ENCODE measurements at places on chromosomes 5 and 9. TPM values are rescaled to one million over a fixed set of nuclear protein-coding genes. Genes with fewer than 3 reads are reported as not detected.

Gene FCN2
- not detected for total RNA-seq

Gene TSLP
- total RNA-seq, result 0.45 TPM

Gene SERF1A
- total RNA-seq, result 8.9 TPM

Gene RASA1
- 28.8 TPM for total RNA-seq

Gene STK32A
- total RNA-seq, result 0.10 TPM

Gene GPR151
- not detected for total RNA-seq

GRCh38 chr5:140591747-140592372 is 27.2 kb downstream of the SLC35A4 start:
- no peak overlapping the region for H3K4me3 ChIP-seq
- no peak overlapping the region for H3K27ac ChIP-seq
- H3K4me1 ChIP-seq, result no peaks in the 10 kb centered on the region
- no peaks in the 10 kb centered on the region for H3K27me3 ChIP-seq
- no peaks in the 10 kb centered on the region for H3K36me3 ChIP-seq

DNA sequence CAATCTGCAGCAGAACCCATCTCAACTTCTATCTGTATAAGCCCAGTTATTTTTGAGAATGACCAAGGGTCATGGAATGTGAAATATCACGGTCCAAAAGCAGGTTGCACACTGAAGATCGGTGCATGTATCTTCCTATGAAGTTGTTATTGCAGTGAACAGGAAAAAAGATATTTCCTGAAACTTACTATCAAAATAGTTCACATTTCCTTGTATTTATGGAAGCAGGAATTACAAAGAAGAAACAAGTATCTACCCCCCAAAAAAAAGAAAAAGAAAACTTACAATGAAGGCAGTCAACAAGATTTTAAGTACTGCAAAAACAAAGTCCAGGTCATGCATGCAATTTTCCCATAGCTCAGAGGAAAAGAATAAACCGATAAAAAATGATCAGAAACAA is 70.0 kb downstream of the MPDZ start:
- no peak for DNase-seq
- no peaks in the 10 kb centered on the region for H3K36me3 ChIP-seq
- no peaks in the 10 kb centered on the region for H3K4me1 ChIP-seq

DNA sequence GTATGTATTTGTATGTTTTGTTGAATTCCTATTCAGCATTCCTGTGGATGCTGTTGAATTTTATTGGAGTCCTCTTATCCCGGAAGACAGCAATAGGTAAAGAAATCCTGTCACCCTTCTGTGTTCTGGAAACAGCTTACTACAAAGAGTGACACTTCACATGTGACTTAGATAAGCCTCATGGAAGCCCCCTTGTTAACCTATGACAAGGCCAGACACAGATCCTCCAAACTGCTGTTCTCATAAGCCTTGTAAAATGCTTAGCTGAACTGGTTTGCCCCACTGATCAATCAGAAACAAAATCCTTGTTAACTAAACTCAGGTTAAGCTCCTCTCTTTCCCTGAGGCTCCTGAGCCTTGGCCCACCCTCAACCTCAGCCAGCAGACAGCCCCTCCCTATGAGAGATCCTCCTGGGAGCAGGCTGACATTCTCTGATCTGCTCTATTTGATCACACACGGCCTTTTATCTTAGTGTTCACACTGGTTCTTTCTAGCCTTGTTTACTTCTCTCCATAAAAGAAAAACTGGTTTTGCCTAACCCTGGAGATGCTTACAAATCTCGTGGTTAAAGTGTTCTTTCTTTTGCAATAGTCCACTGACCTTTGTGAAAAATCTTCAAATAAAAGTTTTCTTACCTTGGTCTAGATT is 29.4 kb upstream of the ATP6V1G1 start:
- no peak overlapping the region for H3K27ac ChIP-seq
- no peak for DNase-seq
- H3K4me3 ChIP-seq, result no peak overlapping the region
- no peaks in the 10 kb centered on the region for H3K27me3 ChIP-seq
- H3K4me1 ChIP-seq, result no peaks in the 10 kb centered on the region
- H3K36me3 ChIP-seq, result no peaks in the 10 kb centered on the region

DNA sequence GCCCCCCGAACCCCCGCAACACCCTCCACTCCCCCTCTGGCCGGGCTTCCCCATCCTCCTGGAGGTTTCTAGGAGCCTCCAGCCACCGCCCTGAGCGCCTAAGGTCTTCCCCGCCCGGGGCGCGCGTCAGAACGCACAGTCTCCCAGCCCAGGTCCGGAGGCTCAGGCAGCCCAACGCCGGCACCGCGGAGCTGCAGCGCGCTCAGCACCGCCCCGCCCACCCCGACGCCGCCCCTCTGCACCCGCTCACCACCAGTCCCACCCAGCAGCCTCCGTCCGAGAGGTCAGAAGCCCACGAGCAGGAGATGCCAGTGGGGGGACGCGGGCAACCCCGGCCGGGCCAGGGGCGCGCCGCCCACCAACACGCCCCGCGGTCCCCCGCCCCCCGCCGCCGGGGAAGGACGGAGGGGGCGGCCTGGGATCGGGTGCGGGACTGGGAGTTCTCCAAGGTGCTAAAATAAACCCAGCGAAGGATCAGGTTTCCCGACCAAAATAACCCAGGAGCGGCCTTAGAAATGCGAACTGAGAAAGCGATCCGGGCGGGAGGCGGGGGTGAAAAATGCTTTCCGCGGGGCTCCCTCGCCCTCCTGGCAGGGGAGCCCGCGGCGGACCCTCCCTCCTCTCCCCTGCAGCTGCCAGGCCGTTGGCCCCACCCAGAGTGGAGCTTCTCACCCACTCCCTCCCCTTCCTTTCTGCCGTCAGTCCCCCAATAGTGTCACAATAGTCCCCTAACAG is 6.5 kb upstream of the FAM78A start:
- DNase-seq, result no peak
- no peaks in the 10 kb centered on the region for H3K4me1 ChIP-seq
- no peak overlapping the region for H3K27ac ChIP-seq

DNA sequence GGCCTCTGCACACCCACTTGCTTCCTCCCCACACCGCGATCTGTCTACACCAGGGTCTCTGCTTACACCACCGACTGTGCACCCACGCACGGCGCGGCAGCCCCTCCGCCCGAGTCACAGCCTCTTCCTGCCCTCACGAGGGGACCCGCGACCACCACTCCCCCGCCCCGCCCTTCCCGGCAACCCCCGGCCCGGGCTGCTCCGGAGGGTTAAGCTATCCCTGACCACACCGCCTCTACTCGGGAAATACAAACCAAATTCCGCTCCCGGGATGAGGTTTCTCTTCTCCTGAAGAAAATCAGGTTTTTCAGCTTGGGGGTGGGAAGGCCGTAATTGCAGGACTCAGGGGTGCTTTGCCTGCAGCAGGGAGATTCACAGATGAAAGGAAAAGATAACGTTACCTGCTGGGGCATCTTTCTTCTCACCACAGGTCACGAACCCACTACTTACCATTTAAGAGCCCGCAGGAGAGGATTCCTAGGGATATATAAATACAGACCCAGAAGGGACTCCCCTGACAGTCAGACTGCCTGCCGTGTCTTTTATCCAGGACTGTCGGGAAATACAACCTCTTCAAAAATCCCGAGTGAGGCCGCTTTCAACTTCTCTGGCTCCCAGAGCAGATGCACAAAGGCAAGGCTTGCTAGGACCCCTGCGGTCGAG is 63.5 kb downstream of the ROR2 start:
- no peaks in the 10 kb centered on the region for H3K27me3 ChIP-seq
- H3K36me3 ChIP-seq, result no peaks in the 10 kb centered on the region
- DNase-seq, result no peak
- H3K27ac ChIP-seq, result no peak overlapping the region
- H3K4me1 ChIP-seq, result no peaks in the 10 kb centered on the region

GRCh38 chr9:6444128-6444527 is 31.1 kb downstream of the UHRF2 start:
- H3K27me3 ChIP-seq, result no peaks in the 10 kb centered on the region
- no peak for DNase-seq
- H3K36me3 ChIP-seq, result no peaks in the 10 kb centered on the region
- no peak overlapping the region for H3K27ac ChIP-seq

Measured in colonic mucosa (tissue), 4 donors.